Left lung (tissue), 14 donors: ENCODE measurements at places on chromosomes 6 and 20. TPM values are rescaled to one million over a fixed set of nuclear protein-coding genes. Genes with fewer than 3 reads are reported as not detected.
A peak's percentile ranks its signal among the peaks of the same experiment; 100 is the strongest.

DNA sequence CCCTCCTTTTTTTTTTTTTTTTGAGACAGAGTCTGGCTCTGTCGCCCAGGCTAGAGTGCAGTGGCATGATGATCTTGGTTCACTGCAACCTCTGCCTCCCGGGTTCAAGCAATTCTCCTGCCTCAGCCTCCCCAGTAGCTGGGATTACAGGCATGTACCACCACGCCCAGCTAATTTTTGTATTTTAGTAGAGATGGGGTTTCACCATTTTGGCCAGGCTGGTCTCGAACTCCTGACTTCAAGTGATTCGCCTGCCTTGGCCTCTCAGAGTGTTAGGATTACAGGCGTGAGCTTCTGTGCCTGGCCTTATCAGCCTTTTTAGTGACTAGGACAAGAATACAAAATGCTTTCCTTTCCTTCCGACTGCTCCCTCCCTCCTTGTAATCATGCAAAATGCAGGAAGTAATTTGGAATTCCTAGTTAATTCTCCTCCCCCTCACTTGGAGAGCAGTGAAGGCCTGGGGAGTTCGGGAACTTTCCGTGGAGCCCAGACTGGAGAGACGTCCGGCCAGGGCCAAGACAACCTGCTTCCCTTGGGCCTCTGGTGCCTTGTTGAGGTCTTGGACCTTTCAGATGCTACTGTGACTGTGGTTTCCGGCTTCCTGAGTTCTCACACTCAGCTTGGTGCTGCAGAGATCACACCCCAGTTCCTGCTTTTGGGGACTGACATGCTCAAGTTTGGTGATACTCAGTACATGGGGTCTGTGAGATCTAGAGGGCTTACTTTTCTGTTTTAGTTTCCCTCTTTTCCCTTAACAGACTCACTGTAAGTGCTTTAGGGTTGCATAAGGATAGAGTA is 3.9 kb upstream of the PHF20 start:
- H3K4me1 ChIP-seq: peaks cover 55% of the 10 kb centered on the region
- no peaks in the 10 kb centered on the region for H3K36me3 ChIP-seq
- peak overlapping the region; percentile 92 for H3K27ac ChIP-seq

DNA sequence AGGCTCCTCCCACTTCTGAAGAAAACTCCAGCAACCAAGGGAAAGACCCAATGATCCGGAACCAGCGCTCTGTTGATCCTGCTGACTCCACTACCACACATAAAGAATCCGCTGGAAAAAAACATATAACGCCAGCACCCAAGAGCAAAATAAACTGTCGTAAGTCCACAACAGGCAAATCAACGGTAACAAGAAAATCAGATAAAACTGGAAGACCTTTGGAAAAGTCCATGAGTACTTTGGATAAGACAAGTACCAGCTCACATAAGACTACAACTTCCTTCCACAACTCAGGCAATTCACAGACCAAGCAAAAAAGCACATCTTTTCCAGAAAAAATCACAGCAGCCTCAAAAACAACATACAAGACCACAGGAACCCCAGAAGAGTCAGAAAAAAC is 8.0 kb downstream of the MUCL3 start:
- DNase-seq: no peak
- H3K4me3 ChIP-seq: no peak overlapping the region
- no peak overlapping the region for H3K27ac ChIP-seq
- H3K4me1 ChIP-seq: no peaks in the 10 kb centered on the region
- H3K27me3 ChIP-seq: no peaks in the 10 kb centered on the region
- H3K36me3 ChIP-seq: no peaks in the 10 kb centered on the region

DNA sequence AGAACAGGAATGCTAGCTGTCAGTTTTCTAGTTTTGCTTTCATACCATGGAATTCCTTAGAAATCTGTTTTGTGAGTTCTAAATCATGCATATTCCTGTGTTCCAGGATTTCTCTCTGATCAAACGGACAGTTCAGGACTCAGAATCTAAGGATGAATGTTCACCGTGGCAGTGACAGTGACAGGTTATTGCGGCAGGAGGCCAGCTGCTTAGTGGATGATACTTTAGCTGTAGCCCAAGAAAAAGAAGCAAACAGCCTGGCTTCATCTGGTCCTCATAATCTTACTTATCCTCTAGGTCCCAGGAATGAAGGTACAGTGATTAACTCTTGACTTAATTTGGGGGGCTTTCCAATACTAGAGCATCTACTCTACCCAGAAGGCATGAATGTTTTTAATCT is 27.1 kb downstream of the KCTD20 start:
- H3K4me3 ChIP-seq: no peak overlapping the region
- H3K27me3 ChIP-seq: no peaks in the 10 kb centered on the region
- no peak for DNase-seq

GRCh38 chr6:133130863-133131262 is 110.3 kb upstream of the EYA4 start:
- DNase-seq: no peak
- H3K4me3 ChIP-seq: no peak overlapping the region
- no peak overlapping the region for H3K27ac ChIP-seq
- no peaks in the 10 kb centered on the region for H3K27me3 ChIP-seq
- no peaks in the 10 kb centered on the region for H3K4me1 ChIP-seq
- no peaks in the 10 kb centered on the region for H3K36me3 ChIP-seq

DNA sequence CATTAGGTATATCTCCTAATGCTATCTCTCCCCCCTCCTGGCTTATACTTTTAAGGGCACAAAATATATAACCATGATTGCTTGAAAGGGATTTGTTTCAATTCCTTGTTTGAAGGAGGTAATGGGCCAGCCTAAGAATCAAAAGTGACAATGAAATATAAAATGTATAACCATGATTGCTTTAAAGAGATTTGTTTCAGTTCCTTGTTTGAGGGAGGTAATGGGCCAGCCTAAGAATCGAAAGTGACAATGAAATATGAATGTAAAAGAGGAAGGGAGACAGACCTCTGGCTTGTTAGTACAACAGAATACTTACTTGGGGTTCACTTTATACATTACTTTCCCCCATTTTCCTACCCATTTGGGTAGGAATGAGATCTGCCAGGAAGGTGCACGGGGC is 55.5 kb downstream of the FOXC1 start:
- no peaks in the 10 kb centered on the region for H3K27me3 ChIP-seq
- H3K4me1 ChIP-seq: no peaks in the 10 kb centered on the region
- H3K36me3 ChIP-seq: no peaks in the 10 kb centered on the region
- no peak for DNase-seq
- no peak overlapping the region for H3K4me3 ChIP-seq
- H3K27ac ChIP-seq: no peak overlapping the region

GRCh38 chr20:10551732-10552724 is 116.9 kb downstream of the SLX4IP start:
- peaks cover 27% of the 10 kb centered on the region for H3K4me1 ChIP-seq
- H3K27me3 ChIP-seq: no peaks in the 10 kb centered on the region
- DNase-seq: no peak
- H3K36me3 ChIP-seq: no peaks in the 10 kb centered on the region
- no peak overlapping the region for H3K27ac ChIP-seq

GRCh38 chr6:52510213-52510562 is 66.7 kb downstream of the TRAM2 start:
- H3K36me3 ChIP-seq: no peaks in the 10 kb centered on the region
- H3K27me3 ChIP-seq: no peaks in the 10 kb centered on the region
- peaks cover 26% of the 10 kb centered on the region for H3K4me1 ChIP-seq

- no peak overlapping the region for H3K27ac ChIP-seq
- peaks cover 62% of the 10 kb centered on the region for H3K36me3 ChIP-seq
- H3K4me1 ChIP-seq: no peaks in the 10 kb centered on the region
- no peak overlapping the region for H3K4me3 ChIP-seq
- no peaks in the 10 kb centered on the region for H3K27me3 ChIP-seq
- DNase-seq: peak; percentile 95
These were observed 7.1 kb upstream of the CAPN11 start for GRCh38 chr6:44151348-44152108.

DNA sequence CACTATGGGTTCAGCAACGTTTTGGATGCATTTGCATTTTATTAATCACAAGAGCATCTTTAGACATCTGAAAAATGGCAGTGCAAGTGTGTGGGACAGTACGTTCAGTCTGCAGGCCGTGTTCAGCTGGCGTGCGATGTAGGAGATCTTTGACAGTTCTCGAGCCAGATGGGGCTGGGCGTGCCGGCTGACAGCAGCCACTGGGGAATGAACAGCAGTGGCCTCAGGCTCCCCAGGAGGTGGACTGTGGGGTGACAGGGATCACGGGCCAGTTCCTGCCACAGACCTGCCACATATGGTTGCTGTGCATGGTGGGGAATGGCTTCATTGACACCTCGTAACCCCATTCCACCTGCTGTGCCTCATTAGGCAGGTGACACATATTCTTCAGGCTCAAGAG is 16.4 kb upstream of the MLN start:
- no peak overlapping the region for H3K4me3 ChIP-seq
- no peaks in the 10 kb centered on the region for H3K36me3 ChIP-seq
- H3K27me3 ChIP-seq: no peaks in the 10 kb centered on the region
- peaks cover 5% of the 10 kb centered on the region for H3K4me1 ChIP-seq
- DNase-seq: no peak

DNA sequence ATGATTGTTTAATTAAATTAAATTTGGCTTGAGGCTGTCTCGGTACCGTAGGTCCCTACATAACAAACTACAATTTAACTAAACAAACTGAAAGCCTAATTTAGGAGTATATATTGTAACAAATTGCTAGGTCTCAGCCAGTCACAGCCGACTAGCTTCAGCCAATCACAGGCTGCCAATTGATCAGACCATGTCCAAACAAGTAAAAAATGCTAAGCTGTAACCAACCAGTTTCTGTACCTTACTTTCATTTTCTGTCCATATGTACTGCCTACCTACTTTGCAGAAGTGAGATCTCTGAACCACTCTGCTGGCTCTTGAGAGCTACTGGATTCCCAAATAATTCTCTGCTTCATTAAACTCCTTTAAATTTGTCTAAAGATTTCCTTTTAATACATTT is 648.0 kb upstream of the GJE1 start:
- no peak overlapping the region for H3K27ac ChIP-seq
- peaks cover 7% of the 10 kb centered on the region for H3K4me1 ChIP-seq
- no peak overlapping the region for H3K4me3 ChIP-seq
- no peaks in the 10 kb centered on the region for H3K36me3 ChIP-seq
- no peaks in the 10 kb centered on the region for H3K27me3 ChIP-seq
- DNase-seq: no peak

- H3K27me3 ChIP-seq: peaks cover 56% of the 10 kb centered on the region
- no peak overlapping the region for H3K27ac ChIP-seq
- H3K4me3 ChIP-seq: no peak overlapping the region
- peaks cover 5% of the 10 kb centered on the region for H3K4me1 ChIP-seq
- no peaks in the 10 kb centered on the region for H3K36me3 ChIP-seq
These were observed 47.1 kb upstream of the ENTPD6 start for GRCh38 chr20:25148181-25148981.

DNA sequence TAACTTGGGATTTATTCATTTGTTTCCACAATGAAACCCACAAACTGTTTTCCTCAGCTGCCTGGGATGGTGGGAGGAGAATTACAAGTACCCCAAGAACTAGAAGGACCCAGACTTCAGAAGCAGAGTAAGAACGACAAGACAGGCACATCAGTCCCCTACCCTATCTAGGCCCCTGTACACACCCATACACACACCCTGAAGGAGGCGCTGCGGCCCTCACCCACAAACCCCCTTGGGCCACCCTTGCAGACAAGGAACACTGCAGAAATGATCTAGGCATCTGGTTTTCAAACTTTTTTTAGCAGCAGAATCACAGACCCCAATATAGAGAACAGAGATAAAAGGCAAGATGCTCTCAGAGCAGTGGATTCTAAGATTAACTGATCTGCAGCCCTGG is 55.0 kb downstream of the TRERF1 start:
- H3K36me3 ChIP-seq: no peaks in the 10 kb centered on the region
- no peaks in the 10 kb centered on the region for H3K27me3 ChIP-seq
- H3K4me3 ChIP-seq: no peak overlapping the region
- H3K4me1 ChIP-seq: peaks cover 30% of the 10 kb centered on the region

DNA sequence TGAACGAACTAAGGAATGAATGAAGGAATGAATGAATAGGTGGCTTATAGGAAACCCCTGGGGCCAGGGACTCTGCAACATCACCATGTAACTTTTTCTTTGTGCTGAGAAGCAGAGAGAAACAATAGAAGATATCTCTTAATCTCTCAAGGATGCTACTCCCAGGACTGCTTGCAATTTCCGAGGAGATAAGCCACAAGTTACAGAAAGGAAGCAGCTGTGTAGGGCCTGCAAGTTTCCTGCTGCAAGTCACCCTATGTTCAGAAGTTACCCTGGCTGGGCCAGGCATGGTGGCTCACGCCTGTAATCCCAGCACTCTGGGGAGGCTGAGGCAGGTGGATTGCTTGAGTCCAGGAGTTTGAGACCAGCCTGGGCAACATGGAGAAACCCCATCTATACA is 7.3 kb upstream of the MAVS start:
- no peaks in the 10 kb centered on the region for H3K36me3 ChIP-seq
- no peaks in the 10 kb centered on the region for H3K4me1 ChIP-seq
- H3K4me3 ChIP-seq: no peak overlapping the region
- H3K27me3 ChIP-seq: no peaks in the 10 kb centered on the region
- peak; percentile 27 for DNase-seq

GRCh38 chr20:58569241-58570125 is 54.3 kb upstream of the APCDD1L start:
- no peaks in the 10 kb centered on the region for H3K27me3 ChIP-seq
- DNase-seq: no peak
- no peaks in the 10 kb centered on the region for H3K4me1 ChIP-seq
- H3K36me3 ChIP-seq: no peaks in the 10 kb centered on the region

GRCh38 chr20:5513975-5514516 is 197.3 kb upstream of the PROKR2 start:
- H3K27me3 ChIP-seq: no peaks in the 10 kb centered on the region
- H3K4me3 ChIP-seq: no peak overlapping the region
- H3K36me3 ChIP-seq: no peaks in the 10 kb centered on the region
- no peak for DNase-seq

GRCh38 chr20:17570347-17571152 is 675 bp downstream of the DSTN start:
- peaks cover 20% of the 10 kb centered on the region for H3K4me1 ChIP-seq
- H3K27ac ChIP-seq: peak overlapping the region; percentile 99
- H3K27me3 ChIP-seq: peaks cover 9% of the 10 kb centered on the region
- peak overlapping the region; percentile 88 for H3K4me3 ChIP-seq
- no peak for DNase-seq
- H3K36me3 ChIP-seq: no peaks in the 10 kb centered on the region

- H3K27me3 ChIP-seq: no peaks in the 10 kb centered on the region
- H3K27ac ChIP-seq: no peak overlapping the region
- no peak for DNase-seq
- no peaks in the 10 kb centered on the region for H3K36me3 ChIP-seq
- peaks cover 55% of the 10 kb centered on the region for H3K4me1 ChIP-seq
- H3K4me3 ChIP-seq: no peak overlapping the region
These were observed 24.7 kb downstream of the POFUT1 start for GRCh38 chr20:32232326-32232886.

The IL17A gene
- not detected for polyA plus RNA-seq

The FOXC1 gene
- 0.92 TPM for polyA plus RNA-seq

The C6orf52 gene
- polyA plus RNA-seq: 1.5 TPM

The PXMP4 gene
- polyA plus RNA-seq: 13.5 TPM

The CAP2 gene
- polyA plus RNA-seq: 7.3 TPM

The XKR7 gene
- 0.07 TPM for polyA plus RNA-seq

The PRIM2 gene
- polyA plus RNA-seq: 17.1 TPM

The SLC12A5 gene
- polyA plus RNA-seq: 1.5 TPM

The CENPQ gene
- polyA plus RNA-seq: 9.0 TPM

The MYLK2 gene
- polyA plus RNA-seq: 1.4 TPM

The SPATA25 gene
- 3.1 TPM for polyA plus RNA-seq

The CDYL gene
- 28.8 TPM for polyA plus RNA-seq
